ENCODE measurements at places on chromosomes 7 and 10. TPM values are rescaled to one million over a fixed set of nuclear protein-coding genes. Genes with fewer than 3 reads are reported as not detected.

DNA sequence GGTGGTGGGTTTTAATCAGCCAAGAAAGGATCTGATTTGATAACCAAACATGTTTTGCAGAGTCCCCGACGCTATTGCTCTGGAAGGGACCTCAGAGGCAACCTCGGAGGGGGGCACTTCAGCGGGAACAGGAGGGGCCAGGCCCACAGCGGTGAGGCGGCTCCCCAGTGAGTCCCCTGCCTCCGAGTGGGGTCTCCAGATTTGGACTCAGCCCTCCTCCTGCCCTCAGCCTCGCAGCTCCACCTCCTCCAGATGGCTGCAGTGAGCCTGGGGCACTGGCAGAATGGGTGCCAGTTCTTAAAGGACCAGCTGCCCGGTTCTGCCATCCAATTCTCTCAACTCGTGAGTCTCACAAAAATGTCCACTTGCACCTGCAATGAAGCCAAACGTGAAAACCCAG is 61.0 kb upstream of the NANOS1 start:
- no peaks in the 10 kb centered on the region for H3K27me3 ChIP-seq
- no peak overlapping the region for H3K27ac ChIP-seq
- DNase-seq, result no peak
- peaks cover 9% of the 10 kb centered on the region for H3K4me1 ChIP-seq

The CYP3A4 gene
- not detected for total RNA-seq

The CLDN3 gene
- total RNA-seq, result not detected

The DIP2C gene
- total RNA-seq, result 46.5 TPM

DNA sequence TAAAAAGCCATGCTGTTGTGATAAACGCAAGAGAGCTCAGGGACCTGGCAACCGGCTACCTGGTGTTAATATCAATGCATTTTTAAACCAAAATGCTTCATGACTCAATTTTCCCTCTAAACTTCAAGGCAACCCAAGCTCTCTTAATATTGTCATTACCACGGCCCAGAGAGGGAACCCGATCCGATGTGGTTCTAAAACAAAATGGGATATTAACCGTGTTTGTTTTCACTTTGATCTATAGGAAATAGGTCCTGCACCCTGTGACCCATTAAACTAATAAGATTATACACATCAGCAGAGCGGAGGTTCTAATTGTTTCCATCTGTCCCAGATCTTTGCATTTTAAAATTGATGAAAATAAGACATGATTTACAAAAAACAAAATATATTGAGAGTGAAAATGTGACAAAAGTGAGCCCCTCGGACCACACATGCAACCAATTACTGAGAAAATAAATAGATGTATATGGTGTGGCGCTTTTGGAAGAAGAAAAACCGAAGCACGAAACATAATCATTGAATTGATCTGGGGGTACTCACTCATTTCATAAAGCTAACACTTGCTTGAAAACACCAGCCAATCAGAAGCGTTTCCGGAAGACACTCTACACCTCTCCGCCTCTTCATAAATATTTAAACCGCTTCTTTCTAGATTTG is 290.3 kb upstream of the NFE2L3 start:
- no peak overlapping the region for H3K27ac ChIP-seq
- no peak for DNase-seq
- H3K4me3 ChIP-seq, result no peak overlapping the region
- peaks cover 6% of the 10 kb centered on the region for H3K27me3 ChIP-seq
- no peaks in the 10 kb centered on the region for H3K36me3 ChIP-seq

DNA sequence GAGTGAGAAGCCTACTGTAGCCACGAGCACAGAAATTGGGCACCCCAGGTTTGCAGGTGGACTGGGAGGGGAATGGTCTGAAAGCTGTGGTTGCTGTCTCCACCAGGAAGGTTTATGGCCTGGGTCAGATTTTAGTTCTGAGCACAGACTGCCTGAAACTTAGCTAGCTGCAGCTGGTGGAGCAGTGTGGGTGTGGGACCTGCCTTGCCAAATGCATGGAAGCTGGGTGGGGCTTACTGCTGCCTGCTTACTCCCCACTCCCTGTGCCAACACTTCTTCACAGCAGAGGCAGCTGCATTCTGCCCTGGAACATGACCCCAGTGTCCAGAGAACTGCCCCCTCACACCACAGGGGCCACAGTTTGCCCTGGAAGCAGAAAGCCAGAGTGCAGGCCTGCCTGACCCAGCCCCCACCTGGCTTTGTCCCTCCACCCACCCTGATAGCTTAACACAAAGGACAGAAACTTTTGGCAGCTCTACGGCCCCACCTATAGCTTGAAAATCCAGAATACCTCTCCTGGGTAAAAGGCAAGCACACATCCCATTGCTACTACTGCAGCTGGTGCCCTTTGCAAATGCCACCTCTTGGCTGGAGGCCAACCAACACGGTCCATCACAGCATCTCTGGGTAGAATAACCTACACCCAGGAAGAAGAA is 281.6 kb downstream of the AGMO start:
- no peak overlapping the region for H3K4me3 ChIP-seq
- no peaks in the 10 kb centered on the region for H3K27me3 ChIP-seq
- H3K27ac ChIP-seq, result no peak overlapping the region

- no peaks in the 10 kb centered on the region for H3K4me1 ChIP-seq
- no peak overlapping the region for H3K4me3 ChIP-seq
- no peaks in the 10 kb centered on the region for H3K27me3 ChIP-seq
- no peak overlapping the region for H3K27ac ChIP-seq
These were observed 74.7 kb upstream of the WDR11 start for GRCh38 chr10:120776442-120776841.

The NPSR1 gene
- not detected for total RNA-seq

The ASAH2 gene
- total RNA-seq, result not detected

The ASZ1 gene
- total RNA-seq, result not detected

The CALY gene
- 4.4 TPM for total RNA-seq
